ENCODE measurements at places on chromosomes 5 and 9.

DNA sequence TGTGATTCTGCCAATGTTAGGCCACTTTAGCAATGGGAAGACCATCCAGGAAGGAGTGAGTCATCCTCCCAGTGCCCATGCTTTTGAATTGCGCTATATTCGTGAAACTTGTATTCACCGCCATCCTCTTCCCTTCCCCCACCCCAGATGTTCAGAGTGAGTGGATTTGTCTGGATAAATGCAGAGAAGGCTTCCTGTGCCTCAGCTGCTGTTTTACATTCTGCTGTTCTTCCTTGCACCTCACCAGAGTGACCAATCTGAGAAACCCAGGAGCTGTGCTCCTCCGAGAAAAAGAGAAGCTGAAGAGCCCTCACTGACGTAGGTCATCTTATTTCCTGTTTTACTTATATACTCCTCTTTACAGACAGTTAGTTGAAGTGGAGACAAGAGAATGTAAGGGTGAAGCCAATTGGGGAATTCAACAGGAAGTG, 24.6 kb upstream of the SVEP1 start:
- no peak for DNase-seq

DNA sequence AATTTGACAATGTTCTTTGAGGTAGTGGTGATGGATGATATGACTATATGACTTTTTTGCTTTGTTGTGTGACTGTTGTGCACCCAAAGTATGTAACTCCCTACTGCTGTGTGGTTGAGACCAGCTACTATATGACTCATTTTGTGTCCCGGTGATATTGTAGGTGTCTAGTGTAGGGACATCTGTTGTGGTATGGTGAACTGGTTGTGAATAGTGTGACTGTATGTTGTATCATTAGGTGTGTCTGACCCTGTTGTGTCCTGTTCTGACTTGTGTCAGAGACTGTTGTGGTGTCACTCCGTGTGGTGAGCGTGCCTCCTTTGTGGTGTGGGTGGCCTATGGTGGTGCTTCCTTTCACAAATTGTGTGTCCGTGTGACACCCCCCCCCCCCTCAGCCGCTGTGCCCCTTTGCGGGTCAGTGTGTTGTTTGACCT, 11.2 kb upstream of the CXXC5 start:
- no peak for DNase-seq

DNA sequence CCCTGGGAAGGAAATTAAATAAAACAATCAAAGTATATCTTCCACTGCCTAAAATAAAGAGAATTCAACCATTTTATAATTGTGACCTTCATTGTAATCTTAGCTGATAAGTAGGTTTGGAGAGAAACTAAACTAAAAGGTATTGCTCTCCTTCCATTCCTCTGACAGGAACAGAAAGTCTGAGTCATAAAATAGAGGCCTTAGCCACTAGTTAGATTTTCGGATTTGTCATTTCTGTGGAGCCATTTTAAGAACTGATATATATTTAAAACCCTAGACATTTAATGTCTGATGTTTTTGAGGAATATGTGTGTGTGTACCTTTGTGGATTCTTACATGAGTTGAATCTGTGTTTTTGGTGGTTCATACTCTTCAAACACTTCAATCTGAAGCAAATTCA, 11.8 kb upstream of the TMC1 start:
- no peak for DNase-seq

GRCh38 chr9:14307989-14308852, 5.7 kb downstream of the NFIB start:
- DNase-seq = no peak

DNA sequence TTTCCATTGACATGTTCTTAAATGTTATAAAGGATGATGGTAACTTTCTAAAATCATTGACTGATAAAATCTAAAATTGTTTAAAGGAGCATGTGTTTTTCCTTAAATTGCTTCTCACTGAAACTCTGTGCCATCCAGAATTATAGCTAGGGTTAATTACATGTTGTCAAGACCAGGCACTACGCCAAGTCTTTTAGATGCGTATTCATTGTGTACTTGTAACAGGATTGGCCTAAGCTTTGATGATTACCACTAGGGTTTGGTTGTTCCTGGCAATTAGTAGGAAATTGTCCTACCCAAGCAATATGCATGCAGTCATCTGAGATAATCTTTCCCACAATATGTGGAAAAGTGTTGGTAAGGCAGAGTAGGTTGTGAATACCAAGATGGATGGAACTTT, 43.8 kb downstream of the PRKACG start:
- DNase-seq = no peak

GRCh38 chr5:88236866-88237642, 31.6 kb downstream of the TMEM161B start:
- DNase-seq = no peak

GRCh38 chr9:33307067-33307466, 16.8 kb downstream of the NFX1 start:
- DNase-seq = no peak

GRCh38 chr5:160359816-160360215, 10.6 kb downstream of the C1QTNF2 start:
- no peak for DNase-seq

GRCh38 chr9:5440426-5440825, 2.7 kb upstream of the PLGRKT start:
- DNase-seq = no peak

DNA sequence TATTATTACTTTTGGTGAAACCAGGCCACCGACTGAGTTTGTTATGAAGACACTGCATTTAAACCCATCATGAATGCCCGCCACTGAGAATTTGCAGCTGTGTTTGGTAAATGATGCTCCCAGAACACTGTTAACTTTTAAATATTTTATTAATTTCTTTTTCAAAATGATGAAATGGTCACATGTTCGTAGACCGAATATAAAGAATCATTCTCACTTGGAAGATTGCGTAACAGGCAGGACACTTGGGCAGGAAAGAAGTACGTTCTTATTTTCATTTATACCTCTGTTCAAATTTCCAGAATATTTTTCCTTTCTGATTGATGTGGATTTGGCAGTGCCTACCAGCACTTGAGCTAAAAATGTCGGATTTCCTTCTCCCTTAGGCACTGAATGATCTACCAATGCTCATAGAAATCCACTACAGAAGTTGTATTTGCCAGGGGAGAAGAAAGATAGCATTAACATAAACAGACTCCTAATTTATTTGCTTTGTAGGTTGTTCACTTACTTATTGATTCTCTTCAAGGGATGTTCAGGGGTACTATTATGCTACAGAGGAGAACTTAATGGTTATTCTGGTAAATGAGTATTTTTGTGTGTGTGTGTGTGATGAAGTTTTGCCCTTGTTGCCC, 13.8 kb downstream of the CYFIP2 start:
- no peak for DNase-seq

GRCh38 chr5:11596185-11596584, 308.1 kb downstream of the CTNND2 start:
- no peak for DNase-seq

DNA sequence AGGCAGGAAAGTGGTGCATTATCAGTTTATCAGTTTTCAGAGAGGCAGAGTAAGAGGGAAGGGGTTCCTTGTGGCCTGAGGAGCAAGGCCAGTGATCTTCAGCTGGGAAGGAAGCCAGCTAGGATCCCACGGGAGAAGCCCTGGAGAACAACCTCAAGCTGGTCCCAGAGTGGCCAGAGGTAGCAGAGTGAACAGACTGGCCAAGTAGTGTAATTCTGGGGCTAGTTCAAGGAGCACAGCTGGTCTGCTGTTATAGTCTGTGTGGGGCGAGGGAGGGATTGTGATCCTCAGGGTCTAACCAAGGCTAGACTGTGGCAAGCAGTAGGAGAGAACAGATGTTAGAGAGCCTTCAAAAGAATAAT, 164.6 kb downstream of the CARTPT start:
- DNase-seq = no peak

GRCh38 chr5:95261437-95262175, 23.3 kb downstream of the MCTP1 start:
- DNase-seq = no peak

- no peak for DNase-seq
Measured at GRCh38 chr5:171848486-171848885, 62.9 kb downstream of the SMIM23 start.

GRCh38 chr9:37221489-37222106, 101.2 kb downstream of the ZCCHC7 start:
- no peak for DNase-seq

GRCh38 chr9:107405511-107405910, 84.1 kb downstream of the KLF4 start:
- no peak for DNase-seq

- DNase-seq = no peak
Measured at GRCh38 chr5:58969795-58970194, 386.9 kb downstream of the RAB3C start.

- no peak for DNase-seq
Measured at GRCh38 chr9:37656936-37657335, 6.2 kb downstream of the FRMPD1 start.

GRCh38 chr9:2242831-2243330, 227.7 kb downstream of the SMARCA2 start:
- DNase-seq = no peak

GRCh38 chr5:141910271-141910673, 13.4 kb upstream of the DELE1 start:
- no peak for DNase-seq

GRCh38 chr9:4235420-4235819, 64.4 kb downstream of the GLIS3 start:
- DNase-seq = no peak

DNA sequence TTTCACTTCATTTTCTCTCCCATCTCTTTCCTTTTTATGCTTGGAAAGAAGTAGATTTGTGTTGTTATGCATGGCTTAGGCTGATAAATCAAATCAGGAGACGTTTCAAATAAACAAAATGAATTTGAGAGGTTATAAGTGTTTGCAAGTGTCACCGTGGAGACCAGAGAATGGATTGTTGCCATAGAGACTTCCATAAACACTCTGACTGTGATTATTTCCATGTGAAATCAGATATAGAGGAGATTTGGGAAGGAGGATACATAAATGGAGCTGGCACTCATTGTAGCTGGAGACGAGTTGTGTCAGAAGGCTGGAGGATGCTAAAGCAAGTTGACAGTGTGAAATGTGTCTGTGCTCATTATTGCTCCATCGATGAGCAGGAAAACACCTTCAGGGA, 84.2 kb upstream of the PCSK1 start:
- no peak for DNase-seq

DNA sequence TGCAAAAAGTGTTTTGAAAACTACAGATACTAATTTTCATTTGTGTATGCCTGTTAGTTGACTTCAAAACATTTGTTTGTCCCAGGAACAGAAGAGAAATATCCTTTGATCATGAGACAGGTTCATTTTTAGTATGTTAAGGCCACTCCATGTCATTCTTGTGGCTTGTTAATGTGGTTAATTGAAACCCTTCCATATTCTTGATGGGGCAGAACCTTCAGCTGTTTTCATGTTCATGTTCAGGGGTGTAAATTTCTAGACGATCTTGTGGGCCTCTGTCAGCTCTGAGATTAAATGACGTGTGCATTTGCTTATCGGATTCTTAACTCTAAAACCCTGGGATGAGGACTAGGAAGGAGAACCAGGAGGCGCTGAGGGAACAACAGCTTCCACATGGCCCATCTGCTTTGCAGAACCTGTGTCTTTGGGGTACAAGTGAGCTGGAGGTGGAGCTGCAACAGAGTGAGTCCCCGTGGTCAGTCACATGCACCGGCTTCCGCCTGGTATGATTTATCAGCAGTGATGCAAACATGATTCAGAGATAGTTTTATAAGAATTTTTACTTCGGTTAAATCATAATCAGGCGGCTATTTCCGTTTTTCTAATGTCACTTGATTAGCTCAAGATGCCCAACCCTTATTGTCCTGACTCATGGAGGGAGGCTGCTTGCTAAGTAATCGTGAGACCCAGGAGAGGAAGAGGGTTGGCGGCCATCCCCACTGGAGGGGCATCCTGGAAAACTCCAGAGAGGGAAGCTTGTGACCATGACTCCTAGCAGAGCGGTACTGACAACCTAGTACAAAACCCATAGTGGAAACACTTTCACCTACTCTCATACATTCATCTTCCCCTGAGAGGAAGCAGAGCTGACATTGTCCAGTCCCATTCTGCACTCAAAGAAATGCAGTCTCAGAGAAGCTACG, 138.4 kb downstream of the C9orf152 start:
- DNase-seq = no peak

GRCh38 chr9:36961051-36961450, 73.0 kb downstream of the PAX5 start:
- no peak for DNase-seq

GRCh38 chr5:168860503-168860902, 281.3 kb upstream of the PANK3 start:
- no peak for DNase-seq

DNA sequence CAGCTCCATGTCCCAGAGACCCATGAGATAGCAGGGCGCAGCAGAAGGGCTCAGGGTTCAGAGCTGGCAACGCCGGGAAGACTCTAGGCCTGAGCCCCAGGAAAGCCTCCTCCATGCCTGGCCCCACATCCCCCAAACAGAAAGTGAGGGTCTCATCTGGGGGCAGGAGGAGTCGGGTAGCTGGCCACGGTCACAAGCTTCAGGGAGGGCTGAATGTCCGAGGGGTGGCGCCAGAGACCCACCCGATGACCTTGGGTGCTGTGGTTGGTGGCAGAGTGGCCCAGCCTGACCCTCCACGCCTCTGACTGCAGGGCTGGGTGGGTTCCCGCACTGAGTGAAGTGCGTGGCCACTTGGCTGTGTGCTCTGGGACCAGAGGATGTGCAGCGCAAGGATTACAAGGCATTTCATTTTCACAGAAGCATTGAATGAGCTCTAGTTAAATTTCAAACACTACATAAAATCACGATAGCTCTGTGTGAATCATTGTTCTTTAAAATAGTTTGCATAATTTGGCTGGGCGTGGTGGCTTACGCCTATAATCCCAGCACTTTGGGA, 3.0 kb downstream of the C8G start:
- DNase-seq = no peak

DNA sequence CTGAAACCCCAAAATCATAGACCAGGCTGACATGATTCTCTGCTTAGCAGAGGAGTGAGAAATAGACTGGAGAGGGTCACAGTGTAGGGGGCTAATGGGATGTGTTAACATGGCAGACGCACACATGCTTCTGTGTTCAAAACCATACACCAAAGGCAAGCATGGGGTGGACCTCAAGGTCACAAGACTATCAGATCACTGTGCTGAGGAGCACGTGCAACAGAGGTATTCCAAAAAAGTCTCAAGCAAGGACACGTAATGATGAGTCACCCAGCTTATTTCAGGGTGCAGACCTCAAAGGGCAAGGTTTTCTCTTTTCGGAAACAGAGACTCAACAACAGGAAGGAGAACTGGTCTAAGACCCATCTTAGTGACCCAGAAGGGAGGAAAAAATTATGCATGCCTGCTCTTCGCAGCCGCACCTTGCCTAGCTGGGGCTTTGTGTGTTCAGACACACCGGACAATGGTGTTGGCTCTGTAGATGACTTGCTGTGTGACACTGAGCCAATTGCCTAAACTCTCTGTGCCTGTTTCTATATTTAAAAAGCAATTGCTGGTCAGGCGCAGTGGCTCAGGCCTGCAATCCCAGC, 20.3 kb downstream of the WHRN start:
- no peak for DNase-seq

- no peak for DNase-seq
Measured at GRCh38 chr5:138936225-138936967, 61.3 kb upstream of the LRRTM2 start.

- no peak for DNase-seq
Measured at GRCh38 chr5:123088031-123088805, 823 bp upstream of the PRDM6 start.

GRCh38 chr9:70477907-70478480, 63.5 kb upstream of the KLF9 start:
- no peak for DNase-seq

Data from kidney epithelial cell (primary cell).